ENCODE measurements at places on chromosomes 12 and 14.
A peak's percentile ranks its signal among the peaks of the same experiment; 100 is the strongest.

DNA sequence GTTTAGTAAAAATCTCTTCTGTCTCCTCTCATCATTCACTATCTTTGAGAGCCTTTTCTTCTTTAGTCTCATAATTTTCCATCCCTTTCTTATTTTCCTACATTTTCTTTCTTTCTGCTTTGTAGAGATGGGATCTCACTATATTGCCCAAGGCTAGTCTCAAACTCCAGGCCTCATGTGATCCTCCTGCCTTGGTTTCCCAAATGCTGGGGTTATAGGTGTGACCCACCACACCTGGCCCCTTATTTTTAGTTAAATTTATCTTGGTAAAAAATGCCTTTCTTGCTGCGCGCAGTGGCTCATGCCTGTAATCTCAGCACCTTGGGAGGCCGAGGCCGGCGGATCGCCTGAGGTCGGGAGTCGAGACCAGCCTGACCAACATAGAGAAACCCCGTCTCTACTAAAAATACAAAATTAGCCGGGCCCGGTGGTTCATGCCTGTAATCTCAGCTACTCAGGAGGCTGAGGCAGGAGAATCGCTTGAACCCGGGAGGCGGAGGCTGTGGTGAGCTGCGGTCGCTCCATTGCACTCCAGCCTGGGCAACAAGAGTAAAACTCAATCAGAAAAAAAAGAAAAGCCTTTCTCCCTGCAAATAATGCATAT is 996 bp downstream of the SLC2A3 start:
- DNase-seq: peak; percentile 31

DNA sequence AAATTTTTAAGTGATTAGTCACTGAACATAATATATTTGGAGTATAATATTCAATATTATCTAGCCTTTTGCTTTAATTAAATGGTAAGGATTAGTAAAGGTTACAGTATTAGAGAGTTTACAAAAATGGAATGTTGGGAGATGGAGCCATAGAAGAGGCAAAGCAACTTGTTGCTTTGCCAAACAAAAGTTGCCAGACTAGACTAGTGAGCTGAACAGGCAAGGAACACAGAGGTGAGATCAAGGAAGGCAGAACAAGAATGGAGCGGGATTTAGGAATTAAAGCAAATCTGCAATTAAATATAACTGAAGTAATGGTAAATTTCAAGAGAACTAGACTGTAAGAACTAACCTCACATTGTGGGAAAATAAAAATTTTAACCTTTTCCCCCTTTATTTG is 5.1 kb downstream of the ARF6 start:
- no peak for DNase-seq

DNA sequence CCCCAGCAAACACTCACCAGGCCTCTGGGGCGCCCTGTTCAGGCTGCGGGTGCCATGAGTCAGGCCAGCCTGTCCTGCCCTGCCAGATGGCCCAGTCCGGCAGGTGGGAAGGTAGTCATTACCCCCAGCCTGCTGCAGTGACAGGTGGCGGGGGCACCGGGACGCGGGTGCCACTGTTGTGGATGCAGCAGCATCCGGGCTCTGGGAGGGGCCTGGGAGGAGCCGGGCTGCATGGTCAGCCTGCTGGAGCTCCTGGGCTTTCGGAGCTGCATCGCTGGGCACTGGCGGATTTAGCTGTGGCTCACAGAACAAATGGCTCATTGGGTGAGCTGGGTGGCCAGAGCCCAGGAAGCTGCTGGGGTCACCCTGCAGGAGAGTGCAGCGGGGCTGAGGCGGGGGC is 13.5 kb downstream of the CEP170B start:
- no peak for DNase-seq

DNA sequence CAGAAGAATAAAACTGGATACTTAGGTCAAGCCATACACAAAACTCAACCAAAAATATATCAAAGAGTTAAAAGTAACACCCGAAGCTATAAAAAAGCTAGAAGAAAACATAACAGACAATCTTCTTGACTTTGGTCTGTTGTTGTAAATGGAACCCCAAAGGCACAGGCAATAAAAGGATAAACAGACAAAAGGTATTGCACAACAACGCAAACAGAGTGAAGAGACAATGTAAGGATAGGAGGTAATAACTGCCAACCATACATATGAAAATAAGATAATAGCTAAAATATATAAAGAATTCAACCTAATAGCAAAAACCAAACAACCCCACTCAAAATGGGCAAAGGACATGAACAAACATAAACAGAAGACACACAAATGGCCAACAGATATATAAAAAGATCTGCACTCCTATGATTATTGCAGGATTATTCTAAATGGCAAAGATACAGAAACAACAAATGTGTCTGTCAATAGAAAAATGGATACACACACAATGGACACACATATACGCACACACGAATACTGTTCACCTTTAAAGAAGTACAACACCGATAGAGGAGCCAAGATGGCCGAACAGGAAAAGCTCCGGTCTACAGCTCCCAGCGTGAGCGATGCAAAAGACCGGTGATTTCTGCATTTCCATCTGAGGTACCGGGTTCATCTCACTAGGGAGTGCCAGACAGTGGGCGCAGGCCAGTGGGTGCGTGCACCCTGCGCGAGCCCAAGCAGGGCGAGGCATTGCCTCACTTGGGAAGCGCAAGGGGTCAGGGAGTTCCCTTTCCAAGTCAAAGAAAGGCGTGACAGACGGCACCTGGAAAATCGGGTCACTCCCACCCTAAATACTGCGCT is 1137.1 kb downstream of the FSCB start:
- DNase-seq: no peak

DNA sequence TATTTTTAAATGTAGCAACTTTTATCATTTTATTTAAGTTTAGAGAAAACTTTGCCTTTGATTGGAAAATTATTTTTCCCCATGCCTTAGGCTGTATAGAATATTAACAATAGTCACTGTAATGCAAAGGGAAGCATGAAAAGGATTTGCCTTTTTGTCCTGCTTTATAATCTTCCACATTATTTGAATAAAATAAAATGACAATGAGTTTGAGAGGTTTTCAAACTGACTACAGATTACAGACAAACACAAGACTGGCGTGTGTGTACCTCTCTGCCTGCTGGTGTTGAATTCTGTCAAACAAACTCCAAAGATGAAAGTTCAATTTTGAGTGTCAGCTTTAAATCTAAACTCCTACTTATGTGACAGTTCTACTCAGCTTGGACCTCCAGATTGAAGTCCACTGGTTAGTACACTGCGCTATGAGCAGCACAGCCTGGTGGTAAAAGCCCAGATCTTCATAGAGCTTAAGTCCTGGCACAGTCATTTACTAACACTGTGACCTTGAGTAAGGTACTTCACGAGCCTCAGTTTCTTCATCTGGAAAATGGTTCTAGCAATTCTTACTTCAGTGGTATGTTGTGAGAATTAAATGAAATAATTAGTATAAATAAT is 98.3 kb upstream of the CPNE8 start:
- DNase-seq: no peak

DNA sequence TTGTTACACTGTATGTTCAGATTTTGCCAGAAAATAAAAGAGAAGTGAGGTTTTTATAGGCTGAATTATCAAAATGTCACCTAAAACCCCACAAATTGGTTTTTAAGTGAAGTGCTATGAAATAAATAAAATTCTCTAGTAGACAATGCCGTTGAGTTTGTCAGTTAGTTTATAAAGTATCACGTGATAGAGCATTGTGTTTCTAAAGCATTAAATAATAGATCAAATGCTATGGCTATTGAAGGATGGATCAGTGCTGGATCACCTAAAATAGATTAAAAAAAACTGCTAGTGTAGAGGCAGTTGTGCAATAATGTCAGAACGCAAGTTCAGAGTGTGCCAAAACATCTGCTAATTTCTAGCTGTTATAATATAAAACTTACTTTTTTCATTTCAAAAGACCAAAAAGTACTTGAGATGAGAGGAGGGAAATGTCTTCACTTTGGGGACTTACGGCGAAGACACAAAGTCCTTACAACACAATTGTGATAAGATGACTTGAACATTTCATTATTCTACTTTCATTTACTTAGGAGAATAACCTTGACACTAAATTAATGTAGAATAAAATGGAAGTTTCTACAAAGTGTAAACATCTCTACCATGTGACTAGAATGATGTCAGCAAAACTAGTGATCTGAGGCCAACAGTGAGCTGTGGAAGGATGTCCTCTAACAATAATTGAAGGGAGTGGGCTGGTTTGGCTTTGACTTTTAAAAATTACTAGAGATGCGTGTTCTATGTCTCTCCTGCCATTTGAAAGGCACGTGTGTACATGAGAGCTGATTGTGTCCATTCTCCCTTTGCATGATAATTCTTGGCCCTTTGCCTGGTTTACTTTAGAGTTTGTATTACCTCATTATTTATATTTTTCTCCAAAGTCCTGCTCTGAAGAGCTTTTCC is 154.4 kb upstream of the PDE3A start:
- DNase-seq: no peak

GRCh38 chr14:38070061-38070588 is 137.6 kb upstream of the SSTR1 start:
- no peak for DNase-seq

- DNase-seq: no peak
Measured at GRCh38 chr14:85060121-85060520, 469.8 kb upstream of the FLRT2 start.

DNA sequence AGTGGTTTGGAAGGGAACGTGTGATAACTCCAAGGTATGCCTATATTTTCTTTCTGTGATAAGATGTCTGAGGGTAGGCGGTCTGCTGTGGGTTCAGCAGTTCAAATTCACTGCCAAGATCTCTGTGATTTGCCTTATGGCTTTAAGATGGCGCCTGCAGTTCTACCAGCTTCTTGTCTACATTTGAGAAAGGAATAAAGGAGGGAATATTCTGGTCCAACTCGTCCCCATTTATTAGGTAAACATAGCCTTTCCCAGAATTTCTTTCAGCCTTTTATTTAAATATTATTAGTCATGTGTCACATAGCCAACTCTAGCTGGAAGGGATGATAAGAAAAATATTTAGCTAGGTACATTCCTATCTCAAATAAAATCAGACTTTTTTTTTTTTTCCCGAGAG is 48.8 kb downstream of the KCNJ8 start:
- DNase-seq: no peak

- DNase-seq: no peak
Measured at GRCh38 chr12:83958997-83959396, 953.6 kb downstream of the SLC6A15 start.

DNA sequence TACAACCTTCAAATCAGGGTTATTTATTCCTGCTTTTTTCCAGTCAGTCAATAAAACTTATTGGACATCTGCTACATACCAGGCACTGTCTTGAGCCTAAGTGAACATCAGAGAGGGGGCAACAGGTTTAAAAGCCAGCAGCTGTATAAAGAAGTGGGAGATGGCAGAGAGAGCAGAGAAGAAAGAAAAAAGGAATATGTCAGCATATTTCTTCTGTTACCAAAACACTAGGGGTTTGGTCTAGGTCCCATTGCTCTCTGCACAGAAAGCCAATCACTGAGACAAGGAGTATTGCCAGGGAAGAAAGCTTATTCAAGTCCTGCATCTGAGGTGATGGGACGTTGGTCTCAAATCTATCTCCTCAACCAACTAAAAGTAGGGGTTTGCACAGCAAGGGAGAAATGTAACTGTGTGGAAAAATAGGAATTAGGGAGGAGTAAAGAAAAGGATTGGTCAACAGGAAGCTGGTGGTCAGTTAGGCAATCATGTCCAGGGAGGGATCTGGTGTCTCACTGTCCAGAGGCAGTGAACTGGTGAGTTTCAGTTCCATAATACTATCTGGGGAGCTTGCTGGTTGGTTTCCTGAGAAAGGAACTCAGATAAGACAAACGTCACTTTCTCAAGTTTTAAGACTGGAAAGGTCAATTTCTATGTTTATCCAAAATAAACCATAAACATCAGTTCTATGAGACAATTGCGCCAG is 107.5 kb downstream of the PHLDA1 start:
- no peak for DNase-seq

GRCh38 chr12:20656600-20656999 is 38.5 kb upstream of the SLCO1C1 start:
- no peak for DNase-seq

DNA sequence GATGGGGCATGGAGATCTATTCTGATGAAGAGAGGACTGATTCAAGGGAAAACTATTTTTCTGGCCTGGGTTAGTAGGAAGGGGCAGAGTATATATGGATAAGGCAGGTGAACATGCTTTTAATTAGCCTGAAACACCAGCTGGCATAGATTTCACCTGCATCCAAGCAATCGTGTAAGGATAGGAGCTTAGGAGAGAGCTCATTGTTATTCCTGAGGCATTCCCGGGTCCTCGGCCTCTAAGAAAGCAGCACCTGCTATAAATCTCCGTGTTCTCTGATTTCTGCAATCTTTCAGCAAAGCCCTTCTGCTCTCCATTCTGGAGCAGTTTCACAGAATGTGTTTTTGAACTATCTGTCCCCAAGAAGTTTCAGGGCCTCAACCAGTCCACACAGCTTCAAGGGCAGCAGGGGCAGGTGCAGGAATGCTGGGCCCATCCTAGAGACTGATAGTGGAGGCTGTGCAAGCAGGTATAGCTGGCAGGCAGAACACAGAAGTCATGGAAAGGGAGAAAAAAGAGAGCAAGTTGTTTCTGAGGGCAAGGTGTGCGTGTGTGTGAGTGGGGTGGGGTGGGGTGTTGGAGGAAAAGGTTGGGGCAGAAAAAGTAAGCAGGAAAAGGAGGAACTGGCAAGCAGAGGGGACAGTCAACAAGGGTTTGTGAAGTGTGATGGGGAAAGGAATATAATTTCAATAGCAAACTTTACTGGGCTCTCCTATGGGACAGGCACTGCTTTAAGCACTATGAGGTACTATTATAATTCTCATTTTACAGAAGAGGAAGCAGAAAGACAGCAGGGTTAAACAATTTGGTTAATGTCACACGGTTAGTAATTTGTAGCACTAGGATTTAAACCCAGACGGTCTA is 203.7 kb upstream of the SSTR1 start:
- no peak for DNase-seq

DNA sequence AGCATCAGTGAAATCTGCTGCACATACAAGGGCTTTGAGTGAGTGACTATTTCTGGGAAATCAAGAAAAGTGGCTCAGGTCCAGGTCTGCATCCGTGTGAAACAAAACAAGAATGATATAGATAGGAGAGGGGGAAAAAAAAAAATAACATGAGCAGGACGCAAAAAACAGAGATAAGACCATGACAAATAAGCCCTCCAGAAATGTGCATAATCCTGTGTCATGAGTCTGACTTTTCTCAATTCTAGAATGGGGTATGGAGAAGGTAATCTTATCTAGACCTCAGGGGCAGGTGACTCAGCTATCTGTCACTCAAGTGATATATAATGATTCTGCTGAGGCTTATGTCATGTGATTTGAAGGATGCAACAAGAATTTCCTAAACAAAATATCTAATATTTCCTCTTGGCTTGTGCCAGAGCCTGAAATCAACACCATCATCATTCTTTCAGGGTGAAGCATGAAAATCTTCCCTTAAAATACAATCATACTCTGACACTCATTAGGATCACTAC is 250.0 kb downstream of the PHLDA1 start:
- peak; percentile 15 for DNase-seq

GRCh38 chr14:67729072-67729885 is 27.6 kb downstream of the RDH12 start:
- DNase-seq: no peak

DNA sequence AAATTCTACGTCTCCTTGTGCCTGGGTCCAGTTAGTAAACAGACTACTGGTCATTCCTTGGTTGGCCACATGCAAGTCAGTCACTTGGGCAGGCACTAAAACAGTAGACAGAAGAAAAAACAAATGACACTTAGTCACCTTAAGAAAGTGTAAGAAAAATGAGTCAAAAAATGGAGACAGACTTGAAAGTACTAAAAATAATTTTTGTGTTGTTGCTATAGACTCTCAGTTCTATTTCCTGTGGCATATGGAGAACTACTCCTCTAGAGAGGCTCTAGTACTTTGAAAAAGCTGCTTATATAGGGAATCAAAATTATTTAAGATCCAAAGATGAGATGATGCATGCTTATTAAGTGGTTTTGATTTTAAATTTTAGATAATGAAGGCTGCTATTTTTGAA is 56.0 kb downstream of the PTPRB start:
- no peak for DNase-seq

All from activated CD4-positive, alpha-beta T cell treated with anti-CD3 and anti-CD28 coated beads for 48 hours (primary cell).